ENCODE measurements at places on chromosomes 11 and 22.
A peak's percentile ranks its signal among the peaks of the same experiment; 100 is the strongest.

GRCh38 chr11:45692808-45693453 is 27.5 kb upstream of the CHST1 start:
- DNase-seq = no peak

GRCh38 chr11:45444796-45445195 is 158.7 kb upstream of the SYT13 start:
- DNase-seq = peak; percentile 50

DNA sequence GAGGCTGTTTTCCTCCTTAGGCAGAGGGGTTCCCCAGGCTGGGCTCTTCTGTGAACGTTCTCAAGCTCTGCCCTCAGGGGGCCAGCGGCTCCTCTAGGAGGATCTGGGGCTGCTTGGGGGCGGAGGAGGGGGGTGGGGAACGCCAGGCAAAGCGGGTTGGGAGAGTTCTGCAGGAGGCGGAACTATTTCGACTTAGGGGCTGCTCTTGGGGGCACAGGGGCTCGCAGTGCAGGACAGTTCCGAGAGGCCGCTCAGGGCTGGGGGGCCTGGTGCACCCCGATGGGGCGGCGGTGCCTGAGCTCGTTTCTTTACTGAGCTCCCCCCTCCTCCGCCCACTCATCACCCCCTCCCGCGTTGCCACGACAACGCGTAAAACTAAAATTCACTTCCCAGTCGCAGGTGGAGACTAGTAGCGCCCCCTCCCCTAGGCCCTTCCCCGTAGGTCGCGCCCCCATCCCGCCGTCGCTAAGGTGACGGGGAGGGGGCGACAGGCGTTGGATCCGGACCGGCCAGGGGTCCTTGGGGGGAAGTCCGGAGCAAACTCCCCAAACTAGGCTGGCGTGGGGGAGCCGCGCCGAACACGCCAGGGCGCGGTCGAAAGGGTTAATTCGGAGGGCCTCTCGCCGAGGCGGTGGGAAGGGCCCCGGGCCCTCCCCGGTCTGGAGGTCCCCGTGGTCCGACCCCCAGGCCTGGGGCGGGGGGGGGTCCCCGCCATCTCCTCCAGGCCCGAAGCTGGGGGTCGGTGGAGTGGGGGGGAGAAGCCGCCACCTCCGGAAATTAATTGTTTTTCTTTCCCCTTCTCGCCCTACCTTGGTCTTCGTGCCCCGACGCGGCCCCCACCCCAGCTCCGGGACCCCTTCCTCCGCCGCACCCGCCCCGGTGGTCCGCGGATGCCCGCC is 857 bp downstream of the SHANK3 start:
- DNase-seq = no peak

GRCh38 chr11:112128483-112129121 is 35.3 kb downstream of the IL18 start:
- no peak for DNase-seq

GRCh38 chr22:29255064-29255621 is 12.6 kb downstream of the RHBDD3 start:
- no peak for DNase-seq

DNA sequence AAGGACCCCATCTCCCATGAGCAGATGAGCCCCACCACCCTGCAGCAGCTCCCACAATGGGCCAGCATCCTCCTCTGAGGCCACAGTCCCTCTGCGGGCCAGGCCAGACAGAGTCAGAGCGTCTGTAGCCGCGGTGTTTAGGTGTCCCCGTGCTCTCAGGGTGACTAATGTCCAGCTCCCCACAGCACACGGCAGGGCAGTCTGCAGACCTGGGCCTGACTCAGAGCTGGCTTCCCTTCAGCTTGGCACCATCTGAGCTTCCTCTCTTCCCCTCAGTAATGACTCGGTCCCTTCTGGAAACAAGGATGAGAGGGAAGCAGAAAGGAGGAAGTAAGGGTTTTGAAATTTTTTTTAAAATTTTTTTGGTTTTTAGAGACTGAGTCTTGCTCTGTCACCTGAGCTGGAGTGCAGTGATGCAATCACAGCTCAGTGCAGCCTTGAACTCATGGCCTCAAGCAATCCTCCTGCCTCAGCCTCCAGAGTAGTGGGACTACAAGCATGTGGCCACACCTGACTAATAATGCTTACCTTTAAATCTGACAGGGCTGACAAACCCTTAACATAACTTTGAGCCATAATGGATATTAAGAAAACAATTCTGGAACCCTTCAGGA is 28.5 kb downstream of the LRRC74B start:
- no peak for DNase-seq

All from NK-92 treated with Interleukin-12 subunit alpha and Interleukin-12 subunit beta, amount 100 ng/mL, for 24 hours (cell line).